Fibroblast of skin of right quadriceps (primary cell): ENCODE measurements at places on chromosomes 5 and 9.
A peak's percentile ranks its signal among the peaks of the same experiment; 100 is the strongest.

GRCh38 chr5:115575167-115576070, 26.9 kb downstream of the TICAM2 start:
- DNase-seq, result peak; percentile 81

DNA sequence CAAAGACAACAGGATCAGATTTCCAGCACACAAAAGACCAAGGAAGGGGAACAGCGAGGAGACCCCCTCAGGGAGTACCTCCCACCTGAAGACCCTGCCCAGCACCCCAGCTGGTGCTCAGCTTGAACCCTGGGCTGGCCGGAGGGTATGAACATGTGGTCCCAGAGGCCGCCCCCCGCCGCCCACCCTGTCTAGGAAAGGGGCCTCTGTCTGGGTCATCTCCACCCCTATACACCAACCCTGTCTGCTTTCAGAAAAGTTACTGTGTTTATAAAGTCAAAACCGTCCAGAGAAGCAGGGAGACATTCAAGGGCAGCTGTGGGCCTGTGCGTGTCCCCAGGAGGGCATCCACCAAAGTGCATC, 72.2 kb downstream of the ADAMTS2 start:
- no peak for DNase-seq

DNA sequence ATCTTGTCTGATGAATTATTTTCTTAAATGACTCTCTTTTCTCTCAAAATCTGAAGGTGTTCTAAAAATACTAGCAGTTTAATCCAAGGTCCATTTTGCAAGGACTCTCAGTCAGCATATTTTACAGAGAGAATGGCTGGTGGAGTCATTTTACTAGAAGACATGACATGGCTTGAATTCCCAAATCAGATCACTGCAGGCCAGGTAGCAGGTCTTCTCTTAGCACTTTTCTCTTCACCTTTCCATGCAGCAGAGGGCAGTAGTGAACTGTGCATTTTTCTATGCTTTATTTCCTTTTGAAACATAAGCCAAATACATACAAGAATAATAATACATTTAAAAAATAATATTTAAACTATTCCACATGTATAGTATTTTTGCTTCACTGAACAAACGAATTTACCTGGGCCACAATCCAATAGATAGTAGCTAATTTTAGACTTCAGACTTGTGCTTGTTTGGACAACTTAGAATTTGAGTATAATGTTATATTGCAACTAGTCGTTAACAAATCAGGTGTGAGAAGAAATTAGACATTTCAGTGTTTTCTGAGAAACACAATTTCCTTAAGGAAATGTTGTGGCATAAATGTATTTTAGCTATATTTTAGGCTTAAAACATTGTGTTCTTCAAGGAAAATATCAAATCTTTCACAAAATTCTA, 289.4 kb upstream of the DAB2 start:
- peak; percentile 70 for DNase-seq

GRCh38 chr9:13787234-13787833, 507.8 kb upstream of the MPDZ start:
- DNase-seq, result peak; percentile 85

- DNase-seq, result no peak
Observed at GRCh38 chr5:116754556-116754955, 179.9 kb upstream of the SEMA6A start.

GRCh38 chr9:34957492-34958410, at the start of gene PHF24:
TSS of gene PHF24 (plus strand) at chr9:34958285. CDS start at chr9:34971299, 13,014 bp downstream.
- DNase-seq, result no peak

- DNase-seq, result no peak
Observed at GRCh38 chr5:173532689-173533250, 83.7 kb downstream of the BOD1 start.

DNA sequence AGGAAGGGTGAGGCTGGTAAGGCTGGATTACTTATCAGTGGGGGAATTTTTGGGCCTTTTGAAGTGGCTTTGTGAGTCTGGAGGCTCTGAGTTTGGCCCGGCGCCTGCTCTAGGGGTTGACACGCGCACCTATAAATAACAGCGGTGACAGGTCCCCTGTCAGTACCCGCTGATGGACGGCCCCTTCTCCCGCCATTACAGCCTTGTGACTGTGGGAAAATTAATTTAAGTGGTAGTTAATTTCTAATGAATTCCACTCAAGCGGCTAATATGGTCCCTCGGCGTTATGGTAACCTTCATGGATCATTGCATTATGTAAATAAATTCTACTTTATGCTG, 16.5 kb downstream of the MRPL36 start:
- DNase-seq, result no peak

DNA sequence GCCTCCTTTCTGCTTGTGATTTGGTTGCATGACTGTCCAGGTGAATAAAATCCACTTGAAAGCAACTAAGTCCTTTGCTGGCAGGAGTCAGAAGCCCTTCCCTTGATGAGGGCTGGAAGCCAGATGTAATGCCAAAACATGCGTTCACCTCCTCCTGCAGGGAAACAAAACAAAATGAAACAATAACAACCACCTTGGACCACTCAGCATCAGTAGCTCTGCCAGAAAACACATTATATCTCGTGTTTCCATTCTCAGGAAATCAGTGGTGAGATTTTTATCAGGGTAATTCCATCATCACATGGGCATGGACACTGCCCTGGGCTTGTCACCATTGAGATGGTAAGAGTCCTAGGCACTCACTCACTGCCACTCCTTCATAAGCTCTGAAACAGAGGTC, 350.3 kb upstream of the ACTBL2 start:
- DNase-seq, result no peak

DNA sequence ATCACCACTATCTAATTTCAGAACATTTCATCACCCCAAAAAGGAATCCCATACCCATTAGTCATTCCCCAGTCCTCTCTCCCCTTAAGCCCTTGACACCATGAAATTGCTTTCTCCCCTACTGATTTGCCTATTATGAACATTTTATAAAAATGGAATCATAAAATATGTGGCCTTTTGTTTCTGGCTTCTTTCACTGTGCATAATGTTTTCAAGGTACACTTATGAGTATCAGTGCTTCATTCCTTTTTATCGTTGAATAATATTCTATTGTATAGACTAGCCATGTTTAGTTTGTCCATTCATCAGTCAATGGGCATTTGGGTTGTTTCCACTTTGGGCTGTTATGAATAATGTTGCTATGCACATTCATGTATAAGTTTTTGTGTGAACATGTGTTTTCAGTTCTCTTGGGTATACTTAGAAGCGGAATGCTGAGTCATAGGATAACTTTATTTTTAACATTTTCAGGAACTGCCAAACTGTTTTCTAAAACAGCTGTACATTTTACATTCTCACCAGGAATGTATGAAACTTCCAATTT, 40.4 kb upstream of the FGF1 start:
- DNase-seq, result peak; percentile 96

- DNase-seq, result no peak
Observed at GRCh38 chr5:98157368-98157767, 616.1 kb upstream of the RGMB start.

GRCh38 chr9:103397868-103398600, 402.9 kb downstream of the CYLC2 start:
- DNase-seq, result peak; percentile 39

DNA sequence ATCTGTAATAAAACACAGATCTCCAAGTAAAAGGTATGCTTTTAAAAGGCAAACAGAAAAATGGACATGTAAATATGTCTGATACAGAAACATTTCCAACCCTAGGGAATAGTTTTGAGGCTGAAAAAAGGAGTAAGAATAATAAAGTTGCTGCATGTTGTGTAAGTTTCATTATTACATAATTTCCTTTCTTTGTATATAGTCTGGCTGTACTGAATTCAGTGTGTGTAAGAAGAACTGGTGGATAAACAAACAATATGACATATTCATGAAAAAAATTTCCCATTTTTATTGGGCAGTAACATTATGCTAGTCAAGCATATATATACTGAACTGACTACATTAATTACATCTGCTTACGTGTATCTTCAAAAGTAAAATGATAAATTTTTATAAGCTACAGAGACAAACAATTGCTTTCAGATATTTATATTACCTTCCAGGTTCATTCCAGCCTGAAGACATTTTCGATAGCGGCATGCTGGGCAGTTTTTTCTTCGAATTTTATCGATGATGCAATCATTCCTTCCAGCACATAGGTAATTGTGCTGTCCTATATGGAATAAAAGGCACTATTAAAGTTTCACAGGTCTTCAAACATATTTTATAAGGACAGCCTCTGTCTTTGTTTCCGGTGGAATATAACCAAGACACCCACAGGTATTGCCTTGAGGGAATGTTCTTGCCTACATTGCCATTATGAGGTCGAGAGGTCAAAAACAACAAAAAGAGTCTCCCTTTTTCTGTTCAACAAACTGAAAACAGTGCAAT, 93.6 kb downstream of the NR3C1 start:
- no peak for DNase-seq

- no peak for DNase-seq
Observed at GRCh38 chr5:170425731-170426130, 36.6 kb upstream of the KCNMB1 start.

- no peak for DNase-seq
Observed at GRCh38 chr5:147851578-147851977, 20.1 kb upstream of the SPINK1 start.

DNA sequence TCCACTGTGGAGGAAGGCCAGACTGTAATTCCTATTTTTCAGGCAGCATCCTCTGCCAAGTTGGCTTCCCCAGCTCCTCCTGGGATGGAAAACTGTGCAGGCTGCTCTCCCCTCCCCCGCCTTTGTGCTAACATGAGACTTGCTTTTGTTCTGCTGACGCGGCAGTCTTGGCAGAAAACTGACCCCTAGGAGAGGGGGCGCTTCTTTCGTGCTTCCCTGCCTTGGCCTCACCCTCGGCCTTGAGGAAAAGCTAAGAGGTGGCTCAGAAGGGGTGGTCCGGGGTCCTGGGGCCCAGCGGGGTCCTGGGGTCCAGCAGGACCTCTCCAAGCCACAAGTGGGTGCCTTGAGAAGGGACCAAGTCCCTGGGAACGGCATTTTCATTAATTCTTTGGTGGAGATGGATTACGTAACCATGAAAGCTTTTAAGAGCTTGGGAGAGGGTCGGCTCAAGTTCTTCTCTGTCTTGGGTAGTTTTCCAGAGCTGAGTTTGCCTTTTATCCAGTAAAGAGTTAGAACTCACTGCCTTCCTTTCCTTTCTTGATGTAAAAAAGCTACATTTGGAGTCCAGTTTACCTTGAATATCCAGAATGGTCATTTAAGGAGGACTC, 51.0 kb downstream of the SH3PXD2B start:
- peak; percentile 74 for DNase-seq

DNA sequence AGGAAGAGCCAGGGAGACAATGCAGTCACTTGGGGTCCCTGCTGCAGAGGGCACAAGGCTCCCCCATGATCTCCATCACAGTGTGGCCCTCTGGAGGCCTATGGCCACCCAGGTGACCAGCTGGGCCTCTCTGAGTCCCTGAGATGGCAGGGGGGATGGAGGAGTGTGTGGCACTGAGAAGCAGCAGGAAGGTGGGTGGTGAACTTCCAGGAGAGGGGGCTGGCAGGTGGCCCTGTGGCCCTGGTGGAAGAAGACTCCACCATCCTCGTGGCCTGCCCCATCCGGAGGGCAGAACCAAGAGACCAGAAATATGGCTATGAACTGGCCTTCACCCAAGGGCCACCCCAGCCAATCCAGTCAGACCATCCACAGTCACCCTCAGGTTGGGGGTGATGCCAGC, 31.7 kb upstream of the AFAP1L1 start:
- no peak for DNase-seq

DNA sequence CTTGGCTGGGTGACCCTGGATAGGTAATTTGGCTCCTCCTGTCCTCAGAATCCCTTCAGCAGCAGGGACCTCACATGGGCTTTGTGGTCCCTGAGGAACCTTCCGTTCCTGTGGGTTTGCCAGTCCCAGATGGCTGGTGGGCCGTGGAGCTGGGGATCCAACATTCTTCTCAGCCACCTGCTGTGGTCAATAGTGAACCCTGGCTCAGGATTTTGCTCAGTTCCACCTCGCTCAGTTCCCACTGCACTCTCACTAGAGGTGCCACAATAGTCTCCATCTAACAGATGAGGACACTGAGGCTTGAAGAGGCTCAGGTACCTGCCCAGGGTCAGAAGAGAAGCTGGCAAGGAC, 17.1 kb upstream of the SPOUT1 start:
- no peak for DNase-seq

DNA sequence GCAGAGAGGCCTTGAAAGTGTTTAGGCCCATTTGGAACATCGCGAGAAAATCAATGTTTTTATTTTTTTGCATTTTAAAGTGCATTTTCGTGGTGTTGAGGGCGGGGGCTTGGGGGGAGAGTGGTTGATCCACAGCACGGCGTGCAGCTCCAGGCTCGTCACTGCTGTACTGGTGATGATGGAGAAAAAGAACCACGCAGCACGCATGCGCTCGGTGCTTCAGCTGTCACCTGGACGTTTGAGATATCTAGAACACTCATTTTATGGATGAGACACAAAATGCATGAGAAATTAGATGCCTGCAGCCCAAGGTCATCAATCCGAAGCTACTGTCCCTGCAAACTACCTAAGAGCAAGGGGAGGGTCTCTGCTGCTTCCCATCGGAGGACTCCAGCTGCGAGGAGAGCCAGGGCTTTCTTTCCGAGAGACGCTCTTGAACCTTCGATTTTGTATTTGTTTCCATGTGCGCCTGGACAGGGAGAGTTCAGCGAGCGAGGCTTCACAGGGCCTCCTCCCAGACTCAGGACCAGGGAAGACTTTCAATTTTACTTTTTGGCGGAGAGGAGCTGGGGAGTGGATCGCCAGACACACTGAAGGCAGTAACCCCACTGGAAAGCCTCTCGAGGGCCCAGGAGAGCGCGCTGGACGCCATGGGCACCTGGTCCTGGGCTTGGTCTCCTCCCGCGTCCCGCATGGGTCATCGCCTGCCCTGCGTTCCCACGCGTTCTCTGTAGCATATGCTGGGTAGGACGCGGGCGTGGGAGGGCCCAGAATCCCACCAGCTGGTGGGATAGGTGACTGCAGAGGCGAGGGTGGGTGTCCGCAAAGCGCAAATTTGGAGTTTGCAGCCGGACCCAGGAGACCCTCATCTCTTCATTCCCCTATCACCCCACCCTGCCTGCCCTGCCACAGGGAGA, 2.5 kb downstream of the DMRT2 start:
- no peak for DNase-seq

DNA sequence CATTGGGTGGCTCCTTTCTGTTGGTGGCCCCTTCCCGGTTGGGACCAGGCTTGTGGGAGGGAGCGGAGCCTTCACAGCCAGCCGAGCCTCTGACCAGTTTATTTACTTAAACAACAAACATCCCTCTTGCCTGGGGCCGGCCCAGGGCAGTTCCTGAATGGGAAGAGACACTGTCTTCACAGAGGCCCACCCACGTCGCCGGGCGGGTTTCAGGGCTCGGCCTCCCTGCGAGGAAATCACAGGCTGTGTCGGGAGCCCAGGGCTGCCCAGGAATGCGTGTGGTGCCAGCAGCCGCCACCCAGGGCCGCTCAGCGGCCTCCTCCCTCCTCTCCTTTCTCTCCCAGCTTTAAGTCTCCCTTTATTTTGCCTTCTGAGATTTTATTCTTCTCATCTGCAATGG, 132.5 kb downstream of the HSD17B3 start:
- peak; percentile 21 for DNase-seq
